ENCODE measurements at places on chromosomes 7 and 10. TPM values are rescaled to one million over a fixed set of nuclear protein-coding genes. Genes with fewer than 3 reads are reported as not detected.

- H3K27ac ChIP-seq, result no peak overlapping the region
- no peak for DNase-seq
- H3K4me3 ChIP-seq, result no peak overlapping the region
- no peaks in the 10 kb centered on the region for H3K4me1 ChIP-seq
Observed at GRCh38 chr10:58516671-58517070, 4.0 kb downstream of the BICC1 start.

DNA sequence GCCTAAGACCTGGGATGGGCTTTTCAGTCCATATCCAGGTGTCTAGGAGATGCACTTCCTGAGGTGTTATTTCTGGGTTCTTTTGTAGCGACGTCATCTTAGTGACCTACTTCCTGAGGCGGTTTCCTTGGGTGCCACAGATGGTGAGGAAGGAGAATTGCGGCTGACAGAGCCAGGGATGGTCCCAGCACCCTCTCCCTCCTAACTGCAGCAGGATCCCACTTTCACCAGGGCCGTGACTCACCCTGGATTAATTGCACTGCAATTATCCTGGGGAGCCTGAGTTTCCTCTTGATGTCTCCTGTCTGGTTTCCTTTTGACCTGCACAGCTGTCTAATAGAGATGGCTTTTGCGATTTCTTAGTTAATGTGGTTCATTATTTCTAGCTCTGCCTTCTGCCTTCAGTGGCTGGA lies 271.7 kb downstream of the TCF7L2 start:
- no peak overlapping the region for H3K27ac ChIP-seq
- H3K27me3 ChIP-seq, result no peaks in the 10 kb centered on the region
- H3K36me3 ChIP-seq, result no peaks in the 10 kb centered on the region
- DNase-seq, result no peak
- H3K4me1 ChIP-seq, result no peaks in the 10 kb centered on the region
- H3K4me3 ChIP-seq, result no peak overlapping the region

DNA sequence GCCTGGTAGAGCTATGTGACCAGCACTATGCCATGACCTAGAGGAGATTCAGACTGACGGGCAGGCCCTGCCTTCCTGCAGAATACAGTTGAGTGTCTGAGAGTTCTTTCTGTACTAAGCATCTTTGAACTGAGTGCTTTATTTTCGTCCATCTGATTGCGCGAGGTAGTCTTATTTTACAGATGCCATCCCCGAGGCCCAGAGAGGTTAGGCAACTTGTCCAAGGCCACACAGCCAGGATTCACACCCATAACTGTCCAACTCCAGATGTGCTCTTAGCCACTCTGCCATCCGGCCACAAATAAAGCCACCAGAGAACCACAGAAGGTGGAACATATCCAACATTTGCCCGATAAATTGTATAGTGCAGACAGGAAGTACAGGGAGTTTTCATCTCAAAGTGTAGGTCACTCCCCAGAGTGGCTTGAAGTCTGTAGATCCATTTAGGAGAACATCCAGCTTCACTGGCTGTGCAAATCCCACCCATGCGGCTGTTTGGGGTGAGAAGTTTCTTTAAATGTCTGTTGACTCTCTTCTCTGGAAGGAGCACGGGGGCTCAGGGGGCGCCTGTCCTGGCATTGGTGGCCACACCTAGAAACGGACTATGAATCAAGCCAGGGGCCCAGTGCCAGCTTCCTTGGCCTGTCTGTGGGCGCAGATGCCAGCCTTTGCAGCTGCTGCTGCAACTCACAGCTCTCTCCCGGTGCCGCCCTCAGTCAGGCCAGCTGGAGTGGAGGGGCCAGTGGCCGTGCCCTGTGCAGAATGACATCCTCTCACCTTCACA lies 11.1 kb downstream of the CHST3 start:
- DNase-seq, result peak; percentile 55
- no peak overlapping the region for H3K4me3 ChIP-seq
- peaks cover 9% of the 10 kb centered on the region for H3K4me1 ChIP-seq
- H3K27ac ChIP-seq, result peak overlapping the region; percentile 59
- no peaks in the 10 kb centered on the region for H3K36me3 ChIP-seq
- H3K27me3 ChIP-seq, result no peaks in the 10 kb centered on the region

GRCh38 chr7:30420662-30421061 lies 57.9 kb downstream of the NOD1 start:
- no peak overlapping the region for H3K4me3 ChIP-seq
- no peaks in the 10 kb centered on the region for H3K27me3 ChIP-seq
- DNase-seq, result no peak
- H3K36me3 ChIP-seq, result no peaks in the 10 kb centered on the region

- no peaks in the 10 kb centered on the region for H3K36me3 ChIP-seq
- no peaks in the 10 kb centered on the region for H3K4me1 ChIP-seq
- H3K4me3 ChIP-seq, result no peak overlapping the region
- DNase-seq, result no peak
- no peak overlapping the region for H3K27ac ChIP-seq
Observed at GRCh38 chr10:75655791-75656451, 224.5 kb downstream of the LRMDA start.

- no peak overlapping the region for H3K4me3 ChIP-seq
- no peak for DNase-seq
- no peak overlapping the region for H3K27ac ChIP-seq
- H3K36me3 ChIP-seq, result no peaks in the 10 kb centered on the region
- H3K4me1 ChIP-seq, result no peaks in the 10 kb centered on the region
- no peaks in the 10 kb centered on the region for H3K27me3 ChIP-seq
Observed at GRCh38 chr7:27140126-27140857, 3.2 kb downstream of the HOXA5 start.

The ATP6V0A4 gene
- total RNA-seq, result 1.2 TPM

DNA sequence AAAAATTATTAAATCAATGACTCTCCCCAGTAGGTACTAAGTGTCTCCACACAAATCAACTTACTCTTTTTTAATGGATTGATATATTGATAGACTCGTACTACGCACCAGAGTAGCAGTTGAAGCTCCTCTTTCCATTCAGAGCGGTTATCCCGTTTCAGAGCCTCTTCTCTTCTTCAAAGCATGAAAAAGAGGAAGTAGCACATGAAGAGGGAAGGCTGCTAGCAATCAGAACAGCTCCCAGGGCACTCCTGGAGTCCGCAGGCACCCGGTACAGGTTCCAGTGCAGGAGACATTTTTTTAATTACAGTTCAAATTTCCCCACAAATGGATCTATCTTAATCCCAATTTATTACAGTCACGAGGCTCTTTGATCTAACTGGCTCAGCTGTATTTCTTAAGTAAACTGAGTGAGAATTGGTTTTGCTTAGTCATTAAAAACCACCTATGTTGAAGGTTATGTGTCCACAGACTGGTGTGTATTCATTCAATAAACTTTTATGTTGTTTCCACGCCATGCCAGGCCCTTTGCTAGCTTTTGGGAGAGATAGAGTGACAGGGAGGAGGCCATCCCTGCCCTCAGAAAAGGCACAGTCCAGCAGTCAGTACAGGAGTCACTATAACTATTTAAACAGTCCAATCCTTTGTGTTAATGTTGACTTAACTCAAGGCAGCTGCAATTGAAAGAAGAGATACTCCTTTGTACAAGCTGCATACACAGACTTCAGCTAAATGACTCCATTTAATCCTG lies 32.1 kb upstream of the CALN1 start:
- H3K4me3 ChIP-seq, result no peak overlapping the region
- peaks cover 2% of the 10 kb centered on the region for H3K4me1 ChIP-seq
- H3K27me3 ChIP-seq, result peaks cover 2% of the 10 kb centered on the region
- no peaks in the 10 kb centered on the region for H3K36me3 ChIP-seq

The GNGT1 gene
- total RNA-seq, result not detected

DNA sequence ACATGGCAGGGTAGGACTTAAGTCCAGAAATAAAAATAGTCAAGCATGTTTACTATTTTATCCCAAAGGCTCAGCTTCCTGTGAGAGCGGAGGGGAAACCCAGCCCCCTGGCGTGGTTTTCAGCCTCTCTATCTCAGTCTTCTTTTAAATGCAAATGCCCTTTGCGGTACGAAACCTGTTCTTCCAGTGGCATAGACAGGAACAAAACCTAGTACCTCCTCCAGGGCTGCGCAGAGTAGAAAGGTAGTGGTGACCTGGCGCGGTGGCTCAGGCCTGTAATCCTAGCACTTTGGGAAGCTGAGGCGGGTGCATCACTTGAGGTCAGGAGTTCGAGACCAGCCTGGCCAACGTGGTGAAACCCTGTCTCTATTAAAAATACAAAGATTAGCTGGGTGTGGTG lies 181.3 kb upstream of the FOXK1 start:
- no peak for DNase-seq
- H3K4me3 ChIP-seq, result no peak overlapping the region
- no peaks in the 10 kb centered on the region for H3K4me1 ChIP-seq
- H3K27me3 ChIP-seq, result no peaks in the 10 kb centered on the region

The DGKI gene
- total RNA-seq, result 0.32 TPM

- H3K4me1 ChIP-seq, result peaks cover 4% of the 10 kb centered on the region
- no peaks in the 10 kb centered on the region for H3K36me3 ChIP-seq
- no peaks in the 10 kb centered on the region for H3K27me3 ChIP-seq
- peak; percentile 44 for DNase-seq
Observed at GRCh38 chr7:5677538-5678294, 103.7 kb downstream of the RNF216 start.

The GDF2 gene
- total RNA-seq, result not detected

The TMEM273 gene
- total RNA-seq, result 1.1 TPM

The PAX4 gene
- not detected for total RNA-seq

GRCh38 chr7:157494506-157495176 lies 157.8 kb downstream of the DNAJB6 start:
- H3K27me3 ChIP-seq, result no peaks in the 10 kb centered on the region
- H3K27ac ChIP-seq, result no peak overlapping the region
- H3K4me1 ChIP-seq, result no peaks in the 10 kb centered on the region
- H3K36me3 ChIP-seq, result no peaks in the 10 kb centered on the region

DNA sequence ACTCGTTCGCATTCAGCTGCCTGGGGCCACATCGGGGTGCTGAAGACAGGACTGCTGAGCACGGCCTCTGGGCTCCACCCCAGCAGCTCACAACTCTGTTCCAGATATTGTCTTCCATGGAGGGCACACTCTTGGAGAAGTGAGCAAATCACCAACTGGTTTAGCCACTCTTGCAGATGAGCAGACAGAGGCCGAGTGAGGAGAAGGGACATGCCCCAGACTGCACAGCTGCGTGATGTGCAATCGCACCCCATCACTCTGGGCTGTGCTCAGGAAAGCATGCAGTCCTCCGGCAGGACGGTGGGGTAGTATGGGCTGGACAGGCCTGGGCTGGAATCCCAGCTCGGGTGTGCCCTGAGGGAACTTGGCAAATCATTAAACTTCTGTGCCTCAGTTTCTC lies 111.6 kb downstream of the FAM53B start:
- H3K27me3 ChIP-seq, result no peaks in the 10 kb centered on the region
- no peak overlapping the region for H3K4me3 ChIP-seq
- peak overlapping the region; percentile 52 for H3K27ac ChIP-seq
- H3K4me1 ChIP-seq, result peaks cover 11% of the 10 kb centered on the region
- peak; percentile 50 for DNase-seq
- no peaks in the 10 kb centered on the region for H3K36me3 ChIP-seq

DNA sequence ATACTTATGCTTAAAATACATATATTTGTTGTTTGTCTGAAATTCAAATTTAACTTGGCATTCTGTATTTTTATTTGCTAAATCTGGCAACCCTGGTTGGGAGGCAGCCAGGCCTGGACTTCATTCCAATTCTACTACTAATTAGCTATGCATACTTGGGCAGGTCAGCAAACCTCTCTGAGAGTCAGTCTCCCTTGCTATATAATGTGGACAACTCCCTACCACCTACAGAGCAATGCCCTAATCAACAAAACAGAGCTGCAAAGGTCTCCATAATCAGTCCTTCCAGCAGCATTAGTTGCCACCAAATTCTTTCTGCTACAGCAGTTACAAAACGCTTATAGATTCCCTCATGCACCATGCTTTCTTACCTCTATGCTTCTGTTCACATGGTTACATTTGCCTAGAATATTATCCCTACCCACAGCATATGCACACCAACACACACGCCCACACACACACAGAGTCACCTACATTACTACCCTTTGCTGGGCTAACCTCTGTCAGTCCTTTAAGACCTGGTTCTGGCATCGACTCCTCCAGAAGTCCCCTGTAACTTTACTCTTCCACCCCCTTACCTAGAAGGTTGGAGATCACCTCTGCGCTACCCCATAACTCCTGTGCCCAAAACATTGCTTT lies 188.7 kb downstream of the FGFR2 start:
- H3K27me3 ChIP-seq, result no peaks in the 10 kb centered on the region
- DNase-seq, result no peak
- H3K27ac ChIP-seq, result no peak overlapping the region
- no peaks in the 10 kb centered on the region for H3K36me3 ChIP-seq
- no peaks in the 10 kb centered on the region for H3K4me1 ChIP-seq

DNA sequence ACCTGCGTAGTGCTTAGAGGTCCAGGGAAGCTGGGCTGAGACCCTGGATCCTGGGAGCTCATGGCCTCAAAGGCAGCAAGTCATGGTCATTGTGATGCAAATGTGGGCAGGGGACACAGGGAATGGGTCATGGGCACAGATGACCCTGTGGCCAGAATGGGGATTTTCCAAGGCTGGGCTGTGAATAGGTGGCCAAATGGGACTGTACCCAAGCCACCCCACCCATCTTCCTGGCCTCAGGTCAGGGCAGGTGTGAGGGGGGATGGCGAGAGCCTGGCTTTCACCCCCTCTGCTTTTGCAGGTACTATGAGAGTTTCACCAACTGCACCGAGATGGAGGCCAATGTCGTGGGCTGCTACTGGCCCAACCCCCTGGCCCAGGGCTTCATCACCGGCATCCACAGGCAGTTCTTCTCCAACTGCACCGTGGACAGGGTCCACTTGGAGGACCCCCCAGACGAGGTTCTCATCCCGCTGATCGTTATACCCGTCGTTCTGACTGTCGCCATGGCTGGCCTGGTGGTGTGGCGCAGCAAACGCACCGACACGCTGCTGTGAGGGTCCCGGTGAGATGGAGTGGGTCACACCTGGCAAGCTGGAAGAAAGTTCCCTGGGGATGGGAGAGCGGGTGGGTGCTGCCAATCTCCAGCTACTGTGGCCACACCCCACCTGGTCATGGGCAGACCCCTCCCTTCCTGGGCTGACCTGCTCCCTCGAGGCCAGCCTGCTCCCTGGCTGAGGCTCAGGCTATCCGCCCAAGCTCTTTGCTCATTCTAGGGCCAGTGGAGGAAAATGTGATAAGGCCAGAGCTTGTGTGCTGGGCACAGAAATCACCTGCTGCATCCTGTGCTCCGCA lies 25.5 kb downstream of the RAMP3 start:
- no peak overlapping the region for H3K4me3 ChIP-seq
- no peak for DNase-seq
- H3K27ac ChIP-seq, result no peak overlapping the region
- no peaks in the 10 kb centered on the region for H3K27me3 ChIP-seq

- no peak overlapping the region for H3K27ac ChIP-seq
- no peak overlapping the region for H3K4me3 ChIP-seq
- no peak for DNase-seq
Observed at GRCh38 chr7:159042581-159043101, 102.0 kb downstream of the VIPR2 start.

GRCh38 chr7:141754939-141755338 lies 9.0 kb upstream of the TAS2R3 start:
- H3K36me3 ChIP-seq, result peaks cover 12% of the 10 kb centered on the region
- H3K4me3 ChIP-seq, result no peak overlapping the region
- DNase-seq, result no peak
- no peaks in the 10 kb centered on the region for H3K27me3 ChIP-seq
- H3K27ac ChIP-seq, result no peak overlapping the region

All from prostate gland (tissue), 2 donors.